CD4-positive, alpha-beta memory T cell (primary cell): ENCODE measurements at places on chromosomes 11 and 22. TPM values are rescaled to one million over a fixed set of nuclear protein-coding genes. Genes with fewer than 3 reads are reported as not detected.

CCDC117 gene
- 20.3 TPM for total RNA-seq

OVCH2 gene
- total RNA-seq = not detected

LARGE1 gene
- total RNA-seq = 1.1 TPM

MS4A7 gene
- total RNA-seq = 0.76 TPM

SLC25A45 gene
- 17.0 TPM for total RNA-seq

GNAZ gene
- total RNA-seq = 0.76 TPM

SYNGR1 gene
- total RNA-seq = not detected

DNA sequence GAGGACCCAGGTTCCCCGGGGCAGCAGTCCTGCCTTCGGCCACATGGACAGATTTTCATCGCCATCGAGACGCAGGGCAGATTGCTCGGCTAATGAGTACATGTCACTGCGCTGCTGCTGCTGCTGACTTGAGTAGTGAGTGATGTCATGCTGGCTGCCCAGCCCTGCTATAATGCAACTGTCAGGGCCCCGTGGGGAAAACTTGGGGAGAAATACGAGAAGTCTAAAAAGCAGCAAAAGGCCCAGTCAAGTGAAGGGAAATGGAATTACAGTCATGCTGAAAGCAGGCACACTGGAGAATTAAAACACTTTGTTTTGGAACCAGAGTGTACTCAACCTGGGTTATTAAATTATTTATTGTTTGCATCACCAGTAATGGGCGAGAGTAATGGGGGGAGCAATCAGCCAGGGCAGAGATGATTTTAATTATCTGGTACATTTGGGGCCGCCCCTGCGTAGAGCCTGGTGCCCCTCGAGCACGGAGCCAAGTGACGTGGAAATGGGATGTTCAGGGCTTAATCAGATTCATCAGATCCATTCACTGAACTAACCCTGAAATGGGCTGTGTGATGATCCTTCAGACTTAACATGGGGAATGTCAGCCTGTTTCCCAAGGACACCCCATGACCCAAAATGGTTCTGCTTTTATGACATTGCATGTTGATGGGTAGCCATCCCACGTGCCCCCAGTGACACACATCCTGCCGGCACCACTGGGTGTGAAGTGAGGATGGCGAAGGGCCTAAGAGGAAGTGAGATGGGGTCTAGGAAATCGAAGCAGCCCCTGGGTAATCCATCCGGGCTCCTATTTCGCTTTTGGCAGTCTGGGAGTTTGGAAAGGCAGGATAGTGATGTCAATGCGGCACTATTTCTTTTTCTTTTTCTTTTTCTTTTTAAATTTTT is 241.6 kb upstream of the CADM1 start:
- H3K27ac ChIP-seq = no peak overlapping the region
- H3K4me1 ChIP-seq = no peaks in the 10 kb centered on the region
- DNase-seq = no peak

- no peaks in the 10 kb centered on the region for H3K4me1 ChIP-seq
- H3K27me3 ChIP-seq = no peaks in the 10 kb centered on the region
- H3K27ac ChIP-seq = no peak overlapping the region
- no peak for DNase-seq
Observed at GRCh38 chr11:77596626-77597025, 6.9 kb downstream of the AQP11 start.

DNA sequence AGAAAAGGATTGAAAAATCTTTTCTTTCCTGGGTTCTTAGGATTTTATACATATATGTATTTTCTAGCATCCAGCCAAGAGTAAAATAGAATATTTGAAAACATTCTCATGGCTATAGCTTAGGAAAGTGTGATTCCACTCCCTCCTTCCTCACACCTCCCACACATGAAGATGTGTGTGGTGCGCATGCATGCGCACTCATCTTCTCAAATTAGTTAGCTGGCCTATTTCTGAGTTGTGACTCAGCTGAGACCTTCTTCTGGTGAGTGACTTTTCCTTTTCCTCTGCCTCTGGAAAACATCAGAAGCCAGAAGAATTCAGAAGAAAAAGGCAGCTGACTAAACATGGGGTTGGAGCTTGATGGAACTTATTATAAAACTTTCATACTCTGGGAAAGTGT is 149.8 kb downstream of the OR4C45 start:
- H3K36me3 ChIP-seq = no peaks in the 10 kb centered on the region
- no peak for DNase-seq
- no peak overlapping the region for H3K27ac ChIP-seq
- no peak overlapping the region for H3K4me3 ChIP-seq

- H3K4me1 ChIP-seq = no peaks in the 10 kb centered on the region
- H3K4me3 ChIP-seq = no peak overlapping the region
- no peaks in the 10 kb centered on the region for H3K27me3 ChIP-seq
Observed at GRCh38 chr11:86442420-86442819, 67.7 kb downstream of the CCDC81 start.

DNA sequence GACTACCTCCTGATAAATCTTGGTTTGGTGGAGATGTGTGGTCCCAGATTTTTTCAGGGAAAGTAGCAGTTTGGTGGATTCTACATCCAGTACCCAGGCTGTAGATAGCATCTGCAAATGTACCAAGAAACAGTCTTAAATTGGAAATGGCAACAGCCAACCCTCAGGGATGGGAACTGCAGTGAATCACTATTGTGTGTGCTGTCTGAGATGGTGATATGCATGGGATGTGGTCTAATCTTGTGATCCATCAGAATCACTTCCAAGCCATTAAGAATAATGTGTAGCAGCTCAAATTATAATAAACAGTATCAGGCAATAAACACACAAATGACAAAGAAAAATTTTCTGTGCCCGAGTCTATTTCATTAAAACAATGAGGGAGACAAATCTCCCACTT is 3.4 kb downstream of the OLFML1 start:
- H3K27me3 ChIP-seq = peaks cover 4% of the 10 kb centered on the region
- H3K36me3 ChIP-seq = no peaks in the 10 kb centered on the region
- H3K27ac ChIP-seq = no peak overlapping the region
- no peak for DNase-seq
- H3K4me3 ChIP-seq = no peak overlapping the region

DNA sequence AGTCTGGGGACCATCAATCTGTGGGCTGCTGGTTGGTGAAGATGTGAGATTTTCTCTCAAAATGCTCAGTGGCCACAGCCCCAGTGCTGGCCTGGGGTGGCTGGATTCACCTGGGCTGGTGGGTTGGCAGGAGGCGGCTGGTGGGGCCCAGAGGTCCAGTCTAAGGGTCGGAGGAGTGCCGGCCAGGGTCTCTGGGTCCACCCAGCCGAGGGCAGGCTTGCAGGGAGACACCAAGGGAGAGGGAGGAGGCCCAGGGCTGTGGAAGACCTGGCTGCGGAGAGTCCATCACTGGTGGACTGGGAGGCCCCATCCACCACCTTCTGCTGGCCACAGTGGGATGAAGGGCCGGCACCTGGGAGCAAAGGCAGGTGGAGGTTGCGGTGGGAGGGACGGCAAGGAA is 582 bp upstream of the SHANK3 start:
- no peak for DNase-seq
- no peak overlapping the region for H3K27ac ChIP-seq
- H3K4me3 ChIP-seq = no peak overlapping the region
- no peaks in the 10 kb centered on the region for H3K36me3 ChIP-seq

DNA sequence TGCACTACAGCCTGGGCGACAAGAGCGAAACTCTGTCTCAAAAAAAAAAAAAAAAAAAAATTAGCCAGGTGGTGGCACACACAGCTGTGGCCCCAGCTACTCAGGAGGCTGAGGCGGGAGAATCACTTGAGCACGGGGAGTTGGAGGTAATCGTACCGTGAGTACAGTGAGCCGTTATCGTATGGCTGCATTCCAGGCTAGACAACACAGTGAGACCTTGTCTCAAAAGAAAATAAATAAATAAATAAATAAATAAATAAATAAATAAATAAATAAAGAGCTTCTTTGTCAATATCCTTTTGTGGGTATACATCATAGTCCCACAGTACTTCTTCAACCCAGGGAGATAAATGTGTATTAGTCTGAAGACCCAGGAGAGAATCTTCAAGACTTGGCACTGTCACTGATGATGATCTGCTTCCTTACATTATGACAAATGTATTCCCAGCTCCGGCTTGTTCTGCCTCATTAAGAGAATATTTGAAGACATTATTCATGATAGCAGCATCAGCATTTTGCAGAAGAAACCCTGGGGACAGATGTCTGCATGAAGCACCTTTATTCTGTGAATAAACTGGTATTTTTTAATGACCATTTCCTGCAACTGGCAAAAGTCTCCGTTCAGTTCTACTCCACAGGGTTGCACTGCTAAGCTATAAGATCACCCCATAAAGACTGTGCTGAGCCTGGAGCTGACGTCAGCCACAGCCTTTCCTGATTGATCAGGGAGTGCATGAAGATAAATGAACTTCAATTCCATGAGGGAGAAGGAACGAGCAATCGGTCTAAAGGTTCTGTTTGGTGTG is 1.6 kb upstream of the ACY3 start:
- DNase-seq = no peak
- no peaks in the 10 kb centered on the region for H3K27me3 ChIP-seq
- peaks cover 28% of the 10 kb centered on the region for H3K4me1 ChIP-seq
- no peak overlapping the region for H3K27ac ChIP-seq
- no peak overlapping the region for H3K4me3 ChIP-seq

DNA sequence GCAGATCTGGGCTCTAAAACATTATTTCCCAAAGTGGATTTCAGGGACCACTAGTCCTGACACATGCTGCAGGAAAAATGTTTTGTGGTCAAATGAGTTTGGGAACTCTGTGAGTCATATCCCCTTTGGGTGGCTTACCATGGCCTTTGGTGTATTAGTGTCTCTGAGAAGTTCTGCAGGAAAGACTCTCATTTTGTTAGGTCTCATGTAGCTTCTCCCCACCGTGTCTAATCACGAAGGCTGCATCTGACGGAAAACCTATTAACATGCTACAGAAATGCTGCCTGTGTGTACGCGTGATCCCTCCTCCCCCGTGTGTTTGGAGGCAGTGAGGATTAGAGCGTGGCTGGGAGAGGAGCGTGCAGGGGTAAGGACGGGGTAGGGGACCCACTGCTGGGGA is 191.7 kb downstream of the ST3GAL4 start:
- H3K27me3 ChIP-seq = no peaks in the 10 kb centered on the region
- no peak overlapping the region for H3K27ac ChIP-seq
- no peaks in the 10 kb centered on the region for H3K4me1 ChIP-seq
- H3K36me3 ChIP-seq = no peaks in the 10 kb centered on the region

DNA sequence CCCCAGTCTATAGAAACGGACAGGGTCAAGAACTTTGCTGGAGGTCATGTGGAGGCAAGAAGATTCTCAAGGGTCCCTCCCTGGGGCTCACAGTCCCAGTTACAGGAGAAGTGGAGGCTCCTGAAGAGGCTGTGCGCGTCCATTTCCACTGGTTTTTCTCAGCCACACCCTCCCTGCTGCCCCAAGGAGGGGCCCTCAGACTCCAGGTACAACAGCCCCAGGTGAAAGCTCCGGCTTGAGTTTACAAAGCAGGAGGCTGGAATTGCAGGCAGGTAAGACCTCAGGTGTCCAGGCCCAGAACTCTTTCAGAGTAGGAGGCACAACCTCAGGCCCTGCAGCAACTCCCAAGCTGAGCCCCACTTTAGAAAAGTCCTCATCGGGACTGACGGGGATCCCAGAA is 3.1 kb downstream of the SHANK2 start:
- H3K4me1 ChIP-seq = no peaks in the 10 kb centered on the region
- H3K27ac ChIP-seq = no peak overlapping the region
- H3K27me3 ChIP-seq = peaks cover 11% of the 10 kb centered on the region
- no peak overlapping the region for H3K4me3 ChIP-seq
- H3K36me3 ChIP-seq = no peaks in the 10 kb centered on the region
- no peak for DNase-seq

DNA sequence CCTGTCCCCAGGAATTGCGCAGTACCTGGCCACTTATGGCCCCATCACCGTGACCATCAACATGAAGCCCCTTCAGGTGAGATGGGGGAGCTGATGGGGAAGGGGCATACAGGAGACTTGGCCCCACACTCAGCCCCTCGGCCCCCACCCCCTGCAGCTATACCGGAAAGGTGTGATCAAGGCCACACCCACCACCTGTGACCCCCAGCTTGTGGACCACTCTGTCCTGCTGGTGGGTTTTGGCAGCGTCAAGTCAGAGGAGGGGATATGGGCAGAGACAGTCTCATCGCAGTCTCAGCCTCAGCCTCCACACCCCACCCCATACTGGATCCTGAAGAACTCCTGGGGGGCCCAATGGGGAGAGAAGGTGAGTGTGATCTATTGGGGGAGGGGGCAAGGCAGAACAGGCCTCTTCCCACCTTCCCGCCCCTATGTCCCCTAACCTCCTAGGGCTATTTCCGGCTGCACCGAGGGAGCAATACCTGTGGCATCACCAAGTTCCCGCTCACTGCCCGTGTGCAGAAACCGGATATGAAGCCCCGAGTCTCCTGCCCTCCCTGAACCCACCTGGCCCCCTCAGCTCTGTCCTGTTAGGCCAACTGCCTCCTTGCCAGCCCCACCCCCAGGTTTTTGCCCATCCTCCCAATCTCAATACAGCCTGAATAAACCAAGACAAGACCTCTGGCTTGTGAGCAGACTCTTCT is 3.6 kb downstream of the CTSW start:
- H3K4me3 ChIP-seq = no peak overlapping the region
- no peak for DNase-seq
- peaks cover 12% of the 10 kb centered on the region for H3K36me3 ChIP-seq

- H3K4me1 ChIP-seq = no peaks in the 10 kb centered on the region
- H3K36me3 ChIP-seq = no peaks in the 10 kb centered on the region
- DNase-seq = no peak
- H3K27me3 ChIP-seq = no peaks in the 10 kb centered on the region
- no peak overlapping the region for H3K27ac ChIP-seq
Observed at GRCh38 chr11:134636071-134636470, 224.0 kb upstream of the B3GAT1 start.

GRCh38 chr11:119340335-119341221 is at the start of gene C1QTNF5:
Gene C1QTNF5, minus strand, starts transcription at chr11:119340883. Its CDS starts 486 bp downstream, at chr11:119340397.
- no peak within 1 kb of the TSS for H3K27ac ChIP-seq
- H3K4me1 ChIP-seq = peaks cover 17% of the 10 kb centered on the region
- DNase-seq = no peak
- peaks cover 23% of the 10 kb centered on the region for H3K27me3 ChIP-seq
